HS-5 (cell line): ENCODE measurements at places on chromosomes 1 and 21.
A peak's percentile ranks its signal among the peaks of the same experiment; 100 is the strongest.

- peak; percentile 33 for DNase-seq
Measured at GRCh38 chr1:211378844-211379243, 52.2 kb downstream of the TRAF5 start.

GRCh38 chr1:222233444-222234158 lies 314.3 kb downstream of the HHIPL2 start:
- DNase-seq, result no peak

DNA sequence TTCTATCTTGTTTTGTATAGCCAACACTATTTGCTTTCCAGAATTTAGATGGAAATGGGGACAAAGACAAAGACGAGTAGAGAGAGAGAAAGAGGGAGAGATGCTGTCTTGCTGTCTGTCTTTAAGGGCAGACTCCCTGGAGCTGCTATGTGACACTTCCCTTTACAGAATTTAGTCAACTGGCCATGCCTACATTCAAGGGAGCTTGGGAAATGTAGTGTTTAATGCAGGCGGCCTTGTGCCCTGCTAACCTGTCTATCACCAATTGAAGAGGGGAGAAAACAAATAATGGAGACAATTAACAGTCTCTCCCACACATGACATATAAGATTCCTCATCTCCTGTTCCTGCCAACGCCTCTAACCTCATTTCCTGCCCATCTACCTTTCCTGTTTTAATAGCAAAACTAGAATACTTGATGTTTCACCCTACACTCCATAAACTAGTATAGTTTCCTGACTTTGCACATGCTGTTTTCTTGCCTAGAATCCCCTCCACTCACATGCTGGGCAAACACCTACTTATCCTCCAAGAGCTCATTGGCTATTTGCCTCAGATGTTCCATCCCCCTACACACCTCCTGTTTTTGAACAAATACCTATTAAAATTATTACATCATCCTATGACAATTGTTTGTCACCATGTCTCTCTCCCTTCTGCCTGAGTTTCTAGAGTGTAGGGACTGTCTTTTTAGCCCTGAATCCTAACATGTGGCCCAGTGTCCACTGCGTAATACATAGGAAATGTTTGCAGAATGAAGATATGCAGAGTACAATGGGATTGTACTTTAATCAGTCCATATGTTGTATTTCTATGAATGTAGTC lies 117.2 kb downstream of the SLC25A24 start:
- no peak for DNase-seq

- no peak for DNase-seq
Measured at GRCh38 chr1:154629061-154629674, 21.2 kb upstream of the ADAR start.

- no peak for DNase-seq
Measured at GRCh38 chr21:36915696-36916245, 50.7 kb downstream of the HLCS start.

- DNase-seq, result no peak
Measured at GRCh38 chr1:18932879-18933278, 23.6 kb downstream of the IFFO2 start.

DNA sequence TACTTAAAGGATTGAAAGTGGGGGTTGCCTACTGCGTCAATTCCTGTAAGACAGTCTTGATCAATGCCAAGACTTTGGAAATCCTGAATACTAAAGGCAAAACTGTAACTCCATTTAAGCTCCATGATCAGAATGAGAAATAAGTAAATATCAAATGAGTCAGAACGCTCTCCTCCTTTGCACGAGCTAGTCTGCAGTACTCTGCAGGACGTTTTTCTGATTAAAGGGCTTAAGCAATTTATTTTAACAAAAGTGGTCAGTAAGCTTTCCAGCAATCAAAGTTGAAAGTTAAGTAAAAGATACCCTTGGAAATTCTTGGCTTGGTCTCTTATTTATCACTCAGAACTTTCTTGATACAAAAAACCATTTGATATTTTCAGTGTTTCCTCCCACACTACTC lies 35.7 kb upstream of the ARHGAP29 start:
- no peak for DNase-seq

GRCh38 chr1:88985692-88986091 lies 6.7 kb downstream of the KYAT3 start:
- DNase-seq, result no peak

GRCh38 chr1:29239142-29239541 lies 2.8 kb downstream of the PTPRU start:
- DNase-seq, result no peak

GRCh38 chr1:56758794-56759193 lies 60.4 kb downstream of the FYB2 start:
- DNase-seq, result no peak

GRCh38 chr1:200332716-200333115 lies 77.1 kb downstream of the ZNF281 start:
- DNase-seq, result no peak

- DNase-seq, result no peak
Measured at GRCh38 chr1:203448521-203449061, 27.0 kb upstream of the PRELP start.

DNA sequence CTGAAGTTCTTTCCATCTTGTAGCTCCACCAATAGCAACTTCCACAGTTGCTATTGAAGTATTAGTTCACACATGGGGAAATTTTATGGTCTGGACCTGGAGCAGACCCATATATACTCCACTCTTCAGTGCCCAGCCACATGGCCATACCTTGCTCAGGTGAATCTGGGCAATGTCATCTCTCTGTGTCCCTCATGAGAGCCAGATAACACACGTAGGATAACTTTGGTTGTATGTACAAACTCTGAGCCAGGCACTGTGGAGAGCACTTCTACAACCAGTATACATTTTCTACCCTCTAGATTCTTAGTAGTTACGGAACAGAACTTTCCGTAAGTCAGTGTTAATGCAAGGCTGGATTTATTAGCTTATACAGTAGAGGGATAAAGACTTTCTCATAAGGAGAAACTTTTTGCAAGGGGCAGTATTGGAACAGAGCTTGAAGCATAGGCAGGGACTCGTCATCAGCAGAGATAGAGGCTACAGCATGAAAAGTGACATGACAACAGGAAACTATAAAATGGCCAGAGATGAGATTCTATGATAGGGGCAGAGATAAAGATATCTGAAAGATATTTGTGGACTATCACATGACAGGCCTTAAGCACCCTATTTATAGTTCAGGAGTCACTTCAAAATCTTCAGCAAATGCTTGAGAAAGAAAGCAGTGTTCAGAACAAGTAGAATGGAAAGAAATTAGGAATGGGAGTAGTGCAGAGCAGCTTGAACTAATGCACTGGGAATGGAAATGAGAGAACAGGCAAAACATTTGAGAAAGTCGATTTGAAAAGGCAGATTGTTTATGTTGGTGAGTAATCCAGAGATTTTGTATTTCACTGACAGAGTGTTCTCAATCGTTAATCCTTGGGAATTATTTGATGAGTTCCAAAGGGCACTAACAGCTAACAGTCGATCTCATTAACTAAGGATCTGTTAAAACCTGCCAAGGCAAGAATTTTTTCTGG lies 481.8 kb downstream of the USP25 start:
- no peak for DNase-seq

DNA sequence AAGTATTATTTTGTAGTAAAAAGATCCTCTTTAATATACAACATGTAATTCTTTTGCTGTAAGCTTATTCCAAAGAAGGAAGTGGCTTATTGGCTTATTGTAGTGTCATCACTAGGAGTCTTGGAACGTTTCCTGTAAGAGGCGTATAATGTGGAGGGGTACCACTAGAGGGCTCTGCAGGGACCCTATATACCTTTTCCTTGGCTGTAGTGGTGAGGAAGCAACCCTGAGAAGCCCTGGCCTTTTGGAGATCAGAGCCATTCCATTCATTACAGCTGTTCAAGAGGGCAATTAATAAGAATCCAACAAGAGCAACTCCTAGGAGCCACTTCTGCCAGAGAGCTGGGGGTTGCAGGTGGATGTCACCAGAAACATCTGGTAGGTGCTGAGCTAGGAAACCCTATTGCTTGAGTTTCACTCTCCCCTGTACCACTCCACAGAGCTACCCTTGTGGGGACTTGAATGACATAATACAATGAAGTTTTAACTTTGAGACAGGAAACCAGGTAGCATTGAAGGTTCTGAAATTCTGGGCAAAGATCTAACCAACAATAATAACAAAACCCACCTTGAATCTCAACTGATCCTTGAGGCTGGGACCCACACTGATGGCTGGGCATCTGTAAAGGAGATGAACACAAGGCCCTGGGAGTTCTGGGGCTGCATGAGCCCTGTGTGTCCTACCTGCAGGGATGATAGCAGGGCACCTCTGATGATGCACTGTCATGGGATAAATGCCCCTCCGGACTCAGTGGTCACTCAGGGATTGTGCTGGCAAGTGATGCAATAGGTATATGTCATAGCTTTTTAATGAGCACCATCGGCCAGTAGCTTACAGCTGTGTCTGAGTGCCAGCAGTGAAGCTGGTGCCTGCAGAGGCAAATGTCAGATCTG lies 160.2 kb upstream of the COA6 start:
- DNase-seq, result no peak

DNA sequence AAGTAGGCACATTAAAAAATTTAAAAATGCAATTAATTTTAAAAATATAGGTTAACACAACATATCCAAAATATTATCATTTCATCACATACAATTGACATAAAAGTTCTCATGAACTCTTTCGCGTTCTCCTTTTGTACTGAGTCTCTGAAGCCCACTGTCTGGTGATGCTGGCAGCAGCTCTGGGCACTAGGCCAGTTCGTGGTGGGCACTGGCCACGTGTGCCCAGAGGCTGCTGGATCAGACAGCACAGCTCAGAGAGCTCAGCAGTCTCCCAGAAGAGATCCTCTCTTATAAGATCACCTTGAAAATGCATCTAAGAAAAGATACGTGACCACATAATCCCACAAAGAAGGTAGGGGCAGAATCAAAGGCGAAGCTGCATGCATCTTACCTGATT lies 9.9 kb downstream of the CEP104 start:
- no peak for DNase-seq

DNA sequence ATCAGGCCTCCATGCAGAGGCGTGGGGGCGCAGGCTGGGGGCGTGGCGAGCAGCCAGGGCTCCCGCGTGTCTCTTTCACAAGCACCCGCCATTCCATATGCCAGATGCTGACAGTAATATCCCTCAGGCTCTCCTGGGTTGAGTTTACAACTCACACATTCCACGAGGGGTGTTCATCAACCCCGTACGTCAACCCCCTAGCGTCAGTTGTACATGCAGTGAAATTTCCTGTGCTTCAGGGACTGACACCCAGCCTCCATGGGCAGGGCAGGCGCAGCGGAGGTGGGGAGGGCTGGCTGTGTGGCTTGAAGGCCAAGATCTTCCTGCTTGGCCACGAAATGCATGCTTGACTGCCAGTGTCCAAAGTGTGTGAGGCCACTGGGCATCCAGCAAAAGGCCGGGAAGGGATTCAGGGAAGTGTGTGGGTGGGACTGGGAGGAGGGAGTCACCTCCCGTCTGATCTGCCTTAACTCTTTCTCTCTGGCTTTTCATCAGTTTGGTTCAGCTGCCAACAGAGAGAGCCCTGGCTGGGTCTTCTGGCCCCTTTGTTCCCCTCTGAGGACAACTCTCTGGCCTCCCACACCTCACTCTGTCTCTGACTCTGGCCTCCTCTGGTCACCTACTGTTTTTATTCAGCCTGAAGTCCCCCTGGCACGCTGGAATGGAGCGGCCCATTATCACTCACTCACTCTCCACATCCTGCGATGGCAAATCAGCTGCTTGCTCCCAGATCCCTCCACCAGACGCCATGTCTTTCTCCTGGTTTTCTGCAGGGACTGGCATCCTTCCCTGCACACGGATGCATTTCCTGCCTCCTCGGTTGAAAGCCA lies 33.8 kb downstream of the CLIC6 start:
- DNase-seq, result peak; percentile 25

- no peak for DNase-seq
Measured at GRCh38 chr1:227396539-227397353, 78.5 kb upstream of the CDC42BPA start.

DNA sequence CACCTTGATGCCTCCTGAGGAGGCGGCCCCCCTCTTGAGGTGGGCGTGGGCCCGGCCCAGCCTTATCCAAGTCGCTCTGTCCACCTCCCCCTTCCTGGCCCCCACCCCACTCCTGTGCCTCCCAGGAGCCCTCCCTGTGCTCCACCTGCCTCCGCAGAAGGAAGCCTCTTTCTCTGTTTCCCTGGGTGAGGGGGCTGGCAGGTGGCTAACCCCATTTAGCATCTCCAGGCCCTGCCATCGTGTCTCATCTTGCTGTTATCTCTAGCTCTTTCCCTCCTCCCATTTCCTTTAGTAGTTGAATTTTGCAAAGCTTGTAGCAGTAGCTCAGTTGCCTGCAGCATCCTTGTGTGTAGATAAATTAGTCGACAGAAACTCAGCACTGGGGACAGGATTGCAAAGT lies 7.2 kb downstream of the RNF187 start:
- DNase-seq, result no peak

- no peak for DNase-seq
Measured at GRCh38 chr1:112325504-112325903, 70.5 kb upstream of the CTTNBP2NL start.

DNA sequence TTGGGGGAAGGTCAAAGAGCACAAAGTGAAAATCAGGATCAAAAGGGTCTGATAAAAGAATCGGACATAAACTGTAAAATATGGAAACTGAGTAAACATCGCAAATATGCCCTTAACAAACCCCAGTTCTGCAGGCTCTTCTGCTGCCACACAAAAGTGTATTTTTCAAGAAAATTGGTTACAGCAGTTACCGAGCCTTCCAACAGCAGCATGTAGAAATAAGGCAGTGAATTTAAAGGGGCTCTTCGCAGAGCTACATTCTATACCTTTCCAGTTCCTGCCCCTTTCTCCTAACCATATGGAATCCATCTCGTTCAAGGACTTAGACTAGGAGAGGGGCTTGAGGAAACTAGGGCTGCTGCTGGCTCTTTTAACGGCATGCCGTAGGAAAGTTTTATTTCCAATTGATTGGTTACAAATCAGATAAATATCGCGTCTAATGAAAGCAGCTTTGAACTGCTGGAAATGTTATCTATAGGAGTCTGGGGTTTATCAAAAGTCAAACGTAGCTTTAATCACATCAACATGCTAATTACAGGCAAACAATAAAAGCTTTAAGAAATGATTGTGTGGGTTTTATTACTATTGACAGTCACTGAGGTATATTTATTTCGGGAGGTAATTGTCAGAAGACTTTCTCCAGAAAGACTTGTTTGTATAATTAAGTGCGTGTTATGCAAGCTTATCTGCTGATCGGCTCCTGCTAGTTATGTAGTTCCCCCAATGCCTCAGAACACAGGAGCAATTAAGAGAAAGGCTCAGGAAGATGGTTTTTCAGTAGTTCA lies 59.1 kb downstream of the GORAB start:
- DNase-seq, result no peak

- no peak for DNase-seq
Measured at GRCh38 chr1:221448585-221449175, 293.2 kb downstream of the DUSP10 start.

DNA sequence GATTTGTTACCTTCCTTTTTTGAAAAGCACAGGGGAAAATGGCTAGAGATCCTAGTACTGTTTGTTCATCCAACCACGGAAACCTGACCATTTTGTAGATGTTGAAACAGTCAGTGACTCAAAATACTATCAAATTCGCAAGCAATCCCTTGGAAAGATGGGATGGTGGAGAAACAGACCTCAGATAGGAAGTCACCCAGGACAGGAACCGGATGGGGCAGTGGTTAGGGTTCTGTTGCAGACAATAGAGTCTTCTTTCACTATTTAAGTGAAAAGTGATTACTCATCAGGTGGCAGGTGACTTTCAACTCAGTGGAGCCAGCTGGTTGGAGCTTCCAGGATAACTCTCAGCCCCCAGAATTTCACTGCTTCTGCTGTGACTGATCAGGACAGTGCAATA lies 17.0 kb downstream of the LHX4 start:
- no peak for DNase-seq

- peak; percentile 97 for DNase-seq
Measured at GRCh38 chr1:38138498-38139233, 92.1 kb upstream of the POU3F1 start.
